Hepatocyte (in vitro differentiated cells): ENCODE measurements at places on chromosomes 2 and 18. TPM values are rescaled to one million over a fixed set of nuclear protein-coding genes. Genes with fewer than 3 reads are reported as not detected.

DLX1 gene
- total RNA-seq = not detected in 2 replicates

IL1RL2 gene
- not detected in 2 replicates for total RNA-seq

FIGLA gene
- not detected in 2 replicates for total RNA-seq

CRYBA2 gene
- 0.90 TPM in 1 of 2 replicates, not detected in the other for total RNA-seq
